Retina (tissue), 1 donor: ENCODE measurements at places on chromosomes 3 and 15.
A peak's percentile ranks its signal among the peaks of the same experiment; 100 is the strongest.

DNA sequence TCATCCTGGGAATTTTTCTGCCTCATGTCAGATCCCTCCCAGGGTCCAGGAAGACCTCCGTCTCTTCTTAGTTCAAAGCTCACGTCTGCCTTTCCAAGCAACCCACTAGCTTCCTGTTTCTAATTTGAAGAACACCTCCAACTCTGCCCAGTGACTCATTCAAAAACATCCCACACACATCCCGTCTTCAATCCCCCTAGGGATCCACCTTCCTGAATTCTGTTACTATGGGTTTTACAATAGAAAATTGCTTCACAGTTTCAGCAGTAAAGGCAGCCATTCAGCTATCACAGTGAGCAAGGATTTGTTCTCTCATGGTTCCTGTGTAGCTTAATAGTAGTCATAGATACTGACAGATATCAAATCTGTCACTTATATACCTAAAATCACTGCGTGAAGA lies 308.3 kb upstream of the CCDC54 start:
- DNase-seq: no peak

GRCh38 chr15:59424616-59425015 lies 13.4 kb upstream of the FAM81A start:
- no peak for DNase-seq

DNA sequence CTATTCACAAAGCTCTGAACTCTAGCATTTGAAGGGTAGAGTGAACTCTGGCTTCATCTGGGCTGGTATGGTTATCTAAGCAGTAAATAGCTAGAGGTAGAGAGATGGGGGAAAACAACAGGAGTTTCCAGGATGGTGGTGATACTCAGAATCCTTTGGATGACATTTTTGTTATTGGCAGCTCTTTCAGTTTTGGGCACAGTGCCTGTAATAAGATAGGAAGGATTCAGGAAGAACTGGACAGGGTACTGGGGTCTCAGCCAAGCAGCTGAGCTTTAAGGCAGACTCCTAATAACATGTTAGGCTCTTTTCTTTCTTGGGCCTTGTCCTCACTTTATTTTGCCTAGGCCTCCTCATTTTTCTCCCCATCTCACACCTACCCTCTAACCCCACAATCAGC lies 338.5 kb downstream of the CADM2 start:
- DNase-seq: no peak

DNA sequence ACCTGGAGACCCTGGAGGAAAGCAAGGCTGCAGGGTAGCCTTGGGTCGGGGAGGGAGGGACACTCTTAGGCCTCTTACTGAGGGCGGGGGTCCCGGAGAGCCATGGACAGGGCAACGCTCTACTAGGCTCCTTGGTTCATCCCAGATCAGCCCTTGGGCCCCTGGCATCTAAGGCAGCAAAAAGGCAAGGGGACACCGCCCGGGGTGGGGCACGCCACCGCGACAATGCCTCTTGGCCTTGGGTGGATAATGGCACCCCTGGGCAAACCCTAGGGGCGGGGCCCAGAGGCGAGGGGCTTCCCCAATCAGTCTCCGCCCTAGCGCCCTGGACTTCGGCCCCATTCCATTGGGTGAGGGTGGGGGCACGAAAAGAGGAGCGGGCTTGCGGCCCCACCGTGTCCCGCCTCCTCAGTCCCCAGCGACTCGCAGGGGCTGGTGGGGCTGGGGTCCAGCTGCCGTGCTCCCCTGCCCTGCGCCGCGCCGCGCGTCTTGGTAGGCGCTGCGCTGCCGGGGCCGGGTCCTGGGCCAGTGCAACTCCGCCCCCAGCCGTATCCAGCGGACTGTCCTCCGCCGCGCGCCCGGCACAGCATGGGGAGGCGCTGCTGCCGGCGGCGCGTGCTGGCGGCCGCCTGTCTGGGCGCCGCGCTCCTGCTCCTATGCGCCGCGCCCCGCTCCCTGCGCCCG lies at the start of gene CHST13:
CHST13 (plus strand) TSS at position 411 of the 684 bp plus-strand sequence; CDS start at position 589, 178 bp downstream.
- peak; percentile 72 for DNase-seq

DNA sequence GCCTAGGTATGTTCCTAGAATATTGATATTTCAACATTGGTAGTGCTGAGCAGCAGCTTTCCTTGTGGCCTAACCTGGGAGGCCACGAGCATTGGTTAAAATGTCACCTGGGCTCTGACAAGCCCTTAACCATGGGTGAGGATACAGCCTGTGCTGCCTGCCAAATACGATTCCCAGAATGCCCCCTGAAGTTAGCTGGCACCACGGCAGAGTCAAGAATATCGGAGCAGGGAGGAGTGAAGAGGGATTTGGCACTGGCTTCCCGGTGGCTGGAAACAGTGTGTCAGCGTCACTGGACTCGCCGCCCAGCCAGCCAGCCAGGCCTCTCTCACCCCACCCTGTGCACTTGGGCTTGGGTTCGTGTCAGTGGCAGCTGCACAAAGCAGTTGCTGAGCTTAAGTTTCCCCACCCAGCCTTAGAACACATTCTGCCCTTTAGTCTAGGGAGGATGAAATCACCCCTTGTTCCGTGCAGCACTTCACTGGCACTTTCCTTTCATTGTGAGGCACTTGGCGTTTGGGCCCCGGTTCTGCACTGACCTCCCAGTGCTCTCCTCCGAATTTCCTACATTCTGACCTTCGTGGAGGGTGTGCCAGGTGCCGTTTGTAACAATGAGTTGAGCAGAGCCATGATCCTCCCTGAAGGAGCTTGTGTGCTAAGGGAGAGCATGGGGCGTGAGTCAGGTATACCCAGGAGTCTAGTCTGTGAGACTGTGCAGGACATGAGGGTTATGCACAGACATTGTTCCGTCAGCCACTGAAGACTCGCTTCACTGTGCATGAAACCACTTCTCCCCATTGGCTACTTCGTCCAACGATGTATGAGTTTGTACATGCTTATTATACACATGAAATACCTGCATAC lies 152.8 kb upstream of the BHLHE40 start:
- no peak for DNase-seq
